ENCODE measurements at places on chromosomes 3 and 15.

DNA sequence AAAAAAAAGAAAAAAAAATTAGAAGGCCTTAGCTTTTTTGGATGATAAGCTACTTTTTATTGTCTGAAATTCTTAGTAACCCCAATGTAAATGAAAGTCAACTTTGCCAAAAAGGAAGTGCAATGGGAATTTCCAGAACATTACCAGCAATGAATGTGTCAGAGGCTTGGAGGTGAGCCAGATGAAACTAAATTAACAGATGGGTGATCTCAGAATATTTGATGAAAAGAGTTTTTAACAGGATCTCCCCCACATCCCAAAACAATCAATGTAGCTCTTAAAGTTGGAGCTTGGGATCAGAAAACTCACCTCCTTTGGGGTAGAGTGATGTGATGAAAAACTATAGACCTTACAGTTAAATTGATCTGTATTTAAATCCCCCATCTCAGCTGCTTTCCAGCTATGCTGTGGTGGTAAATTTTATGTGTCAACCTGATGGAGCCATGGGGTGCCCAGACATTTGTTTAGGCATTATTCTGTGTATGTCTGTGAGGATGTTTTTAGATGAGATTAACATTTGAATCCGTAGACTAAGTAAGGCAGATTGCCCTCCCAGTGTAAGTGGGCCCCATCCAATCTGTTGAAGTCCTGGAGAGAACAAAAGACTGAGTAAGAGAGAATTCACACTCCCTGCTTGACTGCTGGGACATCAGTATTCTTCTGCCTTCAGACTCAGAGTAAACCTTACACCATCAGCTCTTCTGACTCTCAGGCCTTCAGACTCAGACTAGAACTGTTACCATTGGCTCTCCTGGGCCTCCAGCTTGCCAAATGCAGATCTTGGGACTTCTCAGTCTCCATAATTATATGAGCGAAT, 84.3 kb upstream of the TNFSF10 start:
- no peak for DNase-seq
- H3K27me3 ChIP-seq = peaks cover 12% of the 10 kb centered on the region
- no peaks in the 10 kb centered on the region for H3K4me1 ChIP-seq
- no peak overlapping the region for H3K27ac ChIP-seq
- H3K4me3 ChIP-seq = no peak overlapping the region

DNA sequence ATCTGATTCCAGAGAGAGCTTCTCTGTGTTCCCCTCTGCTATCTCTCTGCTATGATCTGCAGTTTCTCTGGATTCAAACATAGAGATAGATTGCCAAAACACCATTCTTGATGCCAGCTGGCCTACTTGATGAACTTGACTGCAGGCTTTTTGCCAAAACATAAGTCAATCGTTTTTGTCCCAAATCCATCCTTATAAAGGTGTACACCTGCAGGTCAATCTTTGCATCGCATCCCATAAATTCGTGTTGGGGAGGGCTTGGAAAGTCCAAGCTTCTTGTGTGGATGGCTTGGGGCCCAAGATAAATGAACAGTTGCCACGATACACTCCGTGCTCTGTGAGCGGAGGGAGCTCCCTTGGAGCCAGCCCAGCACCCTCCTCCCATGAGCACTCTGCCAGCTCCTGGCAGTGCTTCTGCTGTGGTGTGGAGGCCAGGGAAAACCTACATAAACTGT, 2.7 kb downstream of the CERS3 start:
- DNase-seq = no peak
- H3K36me3 ChIP-seq = peaks cover 19% of the 10 kb centered on the region
- peaks cover 4% of the 10 kb centered on the region for H3K4me1 ChIP-seq
- H3K4me3 ChIP-seq = no peak overlapping the region

- H3K4me1 ChIP-seq = peaks cover 5% of the 10 kb centered on the region
- H3K27me3 ChIP-seq = no peaks in the 10 kb centered on the region
- no peaks in the 10 kb centered on the region for H3K36me3 ChIP-seq
- H3K27ac ChIP-seq = no peak overlapping the region
Observed at GRCh38 chr15:43908516-43909050, 81.8 kb downstream of the WDR76 start.

GRCh38 chr3:132536442-132537153, 60.5 kb upstream of the ACKR4 start:
- H3K27ac ChIP-seq = no peak overlapping the region
- H3K4me3 ChIP-seq = no peak overlapping the region
- H3K27me3 ChIP-seq = no peaks in the 10 kb centered on the region
- no peaks in the 10 kb centered on the region for H3K4me1 ChIP-seq

- H3K4me1 ChIP-seq = peaks cover 8% of the 10 kb centered on the region
- peaks cover 2% of the 10 kb centered on the region for H3K36me3 ChIP-seq
- H3K4me3 ChIP-seq = no peak overlapping the region
- no peak overlapping the region for H3K27ac ChIP-seq
Observed at GRCh38 chr3:126926684-126927400, 56.1 kb upstream of the PLXNA1 start.

GRCh38 chr3:169311381-169311780, 352.1 kb downstream of the MECOM start:
- no peaks in the 10 kb centered on the region for H3K4me1 ChIP-seq
- H3K36me3 ChIP-seq = no peaks in the 10 kb centered on the region
- no peak for DNase-seq
- no peaks in the 10 kb centered on the region for H3K27me3 ChIP-seq
- H3K27ac ChIP-seq = no peak overlapping the region
- H3K4me3 ChIP-seq = no peak overlapping the region

DNA sequence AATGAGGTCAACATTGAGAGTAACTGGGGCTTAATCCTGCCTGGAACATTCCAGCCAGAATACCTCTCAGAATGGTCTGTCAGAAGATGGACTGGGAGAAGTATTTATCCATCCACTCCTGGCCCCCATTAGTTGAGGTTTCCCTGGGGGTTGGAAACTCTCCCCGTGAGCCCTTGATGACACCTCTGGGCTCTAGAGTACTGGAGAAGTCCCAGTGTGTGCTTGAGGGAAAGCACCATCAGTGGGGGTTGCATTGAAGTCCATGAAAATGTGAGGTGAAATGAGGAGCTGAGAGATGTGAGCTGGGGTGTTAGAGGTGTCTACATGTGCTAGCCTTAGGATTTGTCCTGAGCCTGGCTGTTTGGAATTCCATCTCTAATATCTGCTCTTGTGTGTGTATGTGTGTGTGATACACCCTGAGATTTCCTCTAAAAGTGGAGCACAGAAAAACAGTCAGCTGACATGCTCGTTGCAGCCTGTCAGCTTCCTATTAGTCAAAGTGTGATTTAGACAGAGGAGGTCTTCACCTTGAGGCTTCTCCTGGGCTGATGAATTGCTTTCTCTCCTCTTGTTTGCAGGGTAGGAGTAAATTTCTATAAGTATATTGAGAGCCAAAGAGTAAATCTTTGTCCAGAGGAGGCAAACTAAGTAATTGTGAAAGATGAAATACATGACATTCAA, 67.6 kb downstream of the NR1D2 start:
- DNase-seq = no peak
- no peaks in the 10 kb centered on the region for H3K36me3 ChIP-seq
- H3K27ac ChIP-seq = no peak overlapping the region
- no peaks in the 10 kb centered on the region for H3K4me1 ChIP-seq
- no peak overlapping the region for H3K4me3 ChIP-seq

DNA sequence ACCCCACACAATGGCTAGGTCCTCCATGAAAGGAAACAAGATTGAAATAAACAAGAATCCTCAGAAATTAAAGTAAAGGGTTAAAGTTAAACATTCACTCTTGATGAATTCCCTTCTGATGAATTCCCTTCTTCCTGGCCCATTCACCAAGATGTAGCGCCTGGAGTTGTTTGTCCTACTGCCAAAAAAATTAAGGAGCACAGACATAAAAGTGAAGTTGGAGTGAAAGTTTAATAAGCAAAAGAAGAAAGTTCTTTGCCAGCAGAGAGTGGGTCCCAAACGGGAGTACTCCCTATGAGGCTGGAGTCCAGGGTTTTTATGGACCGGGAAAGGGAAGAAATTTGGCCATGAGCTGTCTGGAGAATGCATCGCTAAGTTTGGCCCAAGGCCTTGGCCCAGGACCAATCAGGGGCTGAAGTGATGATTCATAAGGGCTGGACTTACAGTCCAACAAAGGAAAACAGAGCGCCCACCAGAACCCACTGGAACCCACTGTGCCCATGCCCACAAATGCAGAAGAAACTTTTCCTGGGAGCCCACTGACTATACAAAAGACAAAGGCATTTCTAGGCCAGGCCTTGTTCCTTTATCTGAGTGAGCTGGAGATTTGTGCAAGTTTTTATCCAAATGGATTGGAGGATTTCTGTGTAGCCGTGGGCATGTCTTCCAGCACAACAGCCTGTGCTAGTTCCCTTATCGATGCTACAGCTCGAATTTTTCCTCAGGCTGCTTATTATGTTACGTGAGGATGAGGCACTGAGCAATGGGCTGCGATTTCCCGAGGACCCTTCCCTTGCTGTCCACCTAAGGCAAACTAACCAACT, 1561.6 kb downstream of the OTOL1 start:
- H3K4me3 ChIP-seq = no peak overlapping the region
- no peaks in the 10 kb centered on the region for H3K27me3 ChIP-seq
- no peak for DNase-seq
- no peaks in the 10 kb centered on the region for H3K4me1 ChIP-seq
- no peak overlapping the region for H3K27ac ChIP-seq
- no peaks in the 10 kb centered on the region for H3K36me3 ChIP-seq

GRCh38 chr15:98740295-98740694, 92.0 kb downstream of the IGF1R start:
- no peaks in the 10 kb centered on the region for H3K27me3 ChIP-seq
- H3K4me3 ChIP-seq = no peak overlapping the region
- no peak for DNase-seq
- H3K36me3 ChIP-seq = no peaks in the 10 kb centered on the region
- peaks cover 84% of the 10 kb centered on the region for H3K4me1 ChIP-seq
- H3K27ac ChIP-seq = no peak overlapping the region

DNA sequence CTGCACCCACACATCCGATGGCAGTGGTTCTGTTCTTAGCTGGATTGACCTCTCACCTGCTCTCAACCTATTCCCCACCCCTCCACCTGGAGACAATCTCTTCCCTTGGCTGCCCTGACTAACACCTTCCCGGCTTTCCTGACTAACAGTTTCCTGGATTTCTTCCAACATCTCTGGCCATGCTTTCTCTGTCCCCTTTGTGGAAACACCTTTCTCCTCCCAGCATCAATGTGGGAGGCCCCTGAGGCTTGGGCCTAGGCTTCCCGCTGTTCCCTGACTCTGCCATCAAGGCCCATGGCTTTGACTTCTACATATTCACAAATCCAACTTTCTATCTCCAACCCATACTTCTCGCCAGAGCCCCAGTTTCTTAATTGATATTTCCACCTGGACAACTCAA, 142.8 kb upstream of the ATP2B2 start:
- H3K4me3 ChIP-seq = no peak overlapping the region
- H3K27ac ChIP-seq = no peak overlapping the region
- H3K4me1 ChIP-seq = no peaks in the 10 kb centered on the region
- DNase-seq = no peak
- peaks cover 9% of the 10 kb centered on the region for H3K27me3 ChIP-seq
- peaks cover 7% of the 10 kb centered on the region for H3K36me3 ChIP-seq

DNA sequence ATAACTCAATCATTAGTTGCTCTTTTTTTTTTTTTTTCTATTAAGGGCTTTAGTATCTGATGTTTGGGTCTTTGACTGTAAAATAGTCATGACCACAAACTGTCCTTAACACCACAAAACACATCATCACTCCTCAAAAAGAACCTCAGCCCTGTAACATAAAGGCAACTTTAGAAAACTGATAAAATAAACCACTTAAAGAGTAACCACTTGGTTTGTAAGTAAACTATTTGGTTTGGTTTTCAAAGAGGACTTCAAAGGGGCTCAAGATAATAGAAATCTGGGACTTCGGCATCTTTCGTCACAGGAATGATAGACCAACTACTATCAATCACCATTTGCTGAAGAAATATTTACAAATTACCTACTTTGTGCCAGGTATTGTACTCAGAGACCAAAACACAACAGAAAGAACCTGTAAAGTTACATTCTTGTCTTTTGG, 167.8 kb downstream of the FOXP1 start:
- H3K27ac ChIP-seq = peak overlapping the region; percentile 96
- DNase-seq = no peak
- no peaks in the 10 kb centered on the region for H3K27me3 ChIP-seq
- peaks cover 89% of the 10 kb centered on the region for H3K4me1 ChIP-seq
- peak overlapping the region; percentile 70 for H3K4me3 ChIP-seq

- H3K4me3 ChIP-seq = no peak overlapping the region
- H3K27ac ChIP-seq = no peak overlapping the region
- H3K27me3 ChIP-seq = peaks cover 19% of the 10 kb centered on the region
- no peaks in the 10 kb centered on the region for H3K36me3 ChIP-seq
Observed at GRCh38 chr3:149343951-149344350, 10.5 kb upstream of the TM4SF18 start.

- DNase-seq = peak; percentile 40
- H3K27ac ChIP-seq = no peak overlapping the region
- no peak overlapping the region for H3K4me3 ChIP-seq
- H3K4me1 ChIP-seq = peaks cover 11% of the 10 kb centered on the region
- H3K36me3 ChIP-seq = no peaks in the 10 kb centered on the region
Observed at GRCh38 chr3:100254168-100254777, 6.5 kb upstream of the TBC1D23 start.

- DNase-seq = no peak
- no peak overlapping the region for H3K4me3 ChIP-seq
- H3K27ac ChIP-seq = no peak overlapping the region
Observed at GRCh38 chr3:162443376-162443775, 946.8 kb downstream of the OTOL1 start.

- H3K4me3 ChIP-seq = no peak overlapping the region
- DNase-seq = no peak
- H3K36me3 ChIP-seq = no peaks in the 10 kb centered on the region
- H3K27me3 ChIP-seq = peaks cover 4% of the 10 kb centered on the region
Observed at GRCh38 chr15:35061825-35062737, 23.0 kb downstream of the NANOGP8 start.

- H3K4me1 ChIP-seq = no peaks in the 10 kb centered on the region
- H3K36me3 ChIP-seq = no peaks in the 10 kb centered on the region
- no peak overlapping the region for H3K27ac ChIP-seq
- no peak for DNase-seq
- H3K27me3 ChIP-seq = peaks cover 8% of the 10 kb centered on the region
- H3K4me3 ChIP-seq = no peak overlapping the region
Observed at GRCh38 chr15:97129674-97130073, 799.2 kb downstream of the NR2F2 start.

DNA sequence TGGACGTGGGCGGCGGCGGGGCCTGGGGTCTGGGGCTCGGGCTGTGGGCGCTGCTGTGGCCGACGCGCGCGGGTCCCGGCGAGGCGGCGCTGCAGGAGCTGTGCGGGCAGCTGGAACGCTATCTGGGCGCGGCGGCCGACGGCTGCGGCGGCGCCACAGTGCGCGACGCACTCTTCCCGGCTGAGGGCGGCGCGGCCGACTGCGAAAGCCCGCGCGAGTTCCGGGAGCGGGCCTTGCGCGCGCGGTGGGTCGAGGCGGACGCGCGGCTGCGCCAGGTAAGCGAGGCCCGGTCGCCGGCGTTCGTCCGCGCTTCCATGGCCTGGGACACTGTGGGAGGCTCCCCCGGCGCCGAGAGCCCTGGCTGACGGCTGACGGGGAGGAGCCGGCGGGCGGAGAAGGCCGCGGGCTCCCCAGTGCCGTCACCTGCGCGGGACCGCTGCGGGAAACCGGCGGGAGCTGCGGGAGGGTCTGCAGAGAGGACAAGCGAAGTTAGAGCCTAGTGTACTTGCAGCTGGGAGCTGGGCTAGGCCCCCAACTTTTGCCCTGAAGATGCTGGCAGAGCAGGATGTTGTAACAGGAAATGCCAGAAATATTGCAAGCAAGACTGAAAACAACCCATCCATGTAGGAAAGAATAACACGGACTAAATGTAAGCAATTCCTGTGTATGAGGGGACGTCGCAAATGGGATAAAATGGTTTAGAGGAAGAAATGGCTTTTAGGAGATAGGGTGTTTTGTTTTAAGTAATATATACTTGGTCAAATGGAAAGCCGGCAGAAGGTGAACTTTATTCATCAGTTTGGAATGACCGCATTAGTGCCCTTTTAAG, 847 bp downstream of the WHAMM start:
- H3K36me3 ChIP-seq = peaks cover 3% of the 10 kb centered on the region
- peaks cover 15% of the 10 kb centered on the region for H3K4me1 ChIP-seq
- DNase-seq = peak; percentile 52
- H3K4me3 ChIP-seq = peak overlapping the region; percentile 94

Measured in naive thymus-derived CD8-positive, alpha-beta T cell (primary cell).